Vagina (tissue), 2 donors: ENCODE measurements at places on chromosomes 5 and 9. TPM values are rescaled to one million over a fixed set of nuclear protein-coding genes. Genes with fewer than 3 reads are reported as not detected.

- DNase-seq = no peak
Measured at GRCh38 chr5:121055586-121055985, 591.5 kb downstream of the PRR16 start.

- no peak for DNase-seq
Measured at GRCh38 chr5:71783891-71784290, 64.8 kb downstream of the CARTPT start.

GRCh38 chr9:89734600-89735041 is 129.8 kb downstream of the GADD45G start:
- no peak for DNase-seq

DNA sequence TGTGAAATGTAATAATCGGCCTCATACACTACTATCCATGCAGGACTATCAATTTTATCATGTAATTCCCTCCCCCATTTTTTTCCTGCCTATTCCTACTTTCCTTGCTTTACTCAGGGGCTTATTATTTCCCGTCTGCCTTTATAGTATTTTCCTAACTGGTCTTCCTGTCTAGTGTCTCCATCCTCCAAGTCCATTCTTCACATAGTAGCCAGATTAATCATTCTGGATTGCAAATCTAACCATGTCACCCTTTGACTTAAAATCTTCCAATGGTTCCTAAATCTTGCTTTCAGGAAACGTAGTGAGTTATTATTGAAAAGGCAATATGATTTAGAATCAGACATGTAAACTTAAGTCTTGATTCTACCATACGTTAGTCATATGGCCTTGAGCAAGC is 307.4 kb upstream of the HAPLN1 start:
- DNase-seq = no peak

The CDC25C gene
- 2.0 TPM for total RNA-seq

The ST8SIA4 gene
- total RNA-seq = 4.2 TPM

GRCh38 chr5:120769312-120769872 is 305.3 kb downstream of the PRR16 start:
- no peak for DNase-seq

DNA sequence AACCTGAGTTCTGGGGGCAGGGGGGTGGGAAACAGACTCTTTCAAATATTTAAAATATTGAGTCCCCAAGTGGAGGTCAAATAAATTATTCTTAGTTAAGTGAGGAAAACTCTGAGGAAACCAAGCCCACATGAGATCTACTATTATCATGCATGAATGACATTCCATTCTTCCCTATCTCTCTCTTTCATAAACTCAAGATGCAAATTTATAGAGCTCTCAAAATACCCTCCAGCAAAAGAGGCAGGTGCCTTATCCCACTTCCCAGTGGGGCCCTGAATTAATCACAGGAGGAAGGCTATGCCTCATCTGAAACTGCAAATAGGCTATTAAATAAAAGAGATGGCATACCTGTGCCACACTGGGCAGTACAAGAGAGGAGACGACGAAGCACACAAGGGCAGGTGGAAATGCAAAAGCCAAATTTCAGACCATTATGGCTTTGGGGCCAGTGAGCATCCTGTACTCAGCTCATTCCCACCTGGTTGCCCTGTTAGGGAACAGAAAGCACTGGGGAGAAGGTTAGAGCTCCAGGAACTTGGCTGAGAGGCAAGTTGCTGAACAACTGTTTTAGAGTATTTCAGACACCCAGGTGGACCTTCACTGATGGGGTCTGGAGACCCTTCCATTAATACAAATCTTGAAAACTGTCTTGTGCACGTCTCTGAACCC is 102.2 kb upstream of the EQTN start:
- DNase-seq = no peak

GRCh38 chr9:95777136-95777535 is 98.4 kb upstream of the ERCC6L2 start:
- no peak for DNase-seq

GRCh38 chr9:29212397-29213387 is 1639.4 kb upstream of the C9orf72 start:
- DNase-seq = no peak

DNA sequence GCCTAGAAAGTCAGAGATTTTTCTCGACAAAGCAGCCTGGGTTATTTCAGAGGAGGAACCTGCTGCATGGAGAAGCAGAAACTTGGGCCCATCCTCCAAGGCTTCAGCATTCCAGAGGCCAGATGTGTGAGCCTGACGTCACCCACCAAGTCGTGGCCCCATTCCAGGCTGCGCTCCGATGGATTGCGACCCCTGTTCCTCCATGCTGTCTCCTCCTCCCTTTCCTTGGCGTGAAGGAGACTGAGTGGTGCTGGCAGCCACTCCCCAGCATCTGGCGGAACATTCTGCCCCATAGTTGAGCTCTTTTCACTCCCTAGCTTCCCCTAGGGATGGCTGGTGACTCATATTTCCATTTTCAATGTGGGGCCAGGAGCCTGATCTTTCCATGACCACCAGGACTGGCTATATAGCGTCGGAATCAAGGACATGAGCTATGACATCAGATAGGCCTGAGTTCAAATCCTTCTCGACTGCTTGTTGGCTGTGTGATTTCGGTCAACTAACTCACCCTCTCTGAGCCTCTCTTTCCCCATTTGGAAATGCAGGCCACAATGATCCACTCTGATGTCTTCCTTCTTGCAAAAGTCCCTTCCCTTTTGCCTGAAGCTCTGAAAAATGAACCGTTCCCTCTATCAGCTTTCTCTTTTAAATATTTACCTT is 24.5 kb upstream of the DUSP1 start:
- DNase-seq = no peak

- no peak for DNase-seq
Measured at GRCh38 chr9:131593936-131594665, 48.8 kb downstream of the PRRT1B start.

DNA sequence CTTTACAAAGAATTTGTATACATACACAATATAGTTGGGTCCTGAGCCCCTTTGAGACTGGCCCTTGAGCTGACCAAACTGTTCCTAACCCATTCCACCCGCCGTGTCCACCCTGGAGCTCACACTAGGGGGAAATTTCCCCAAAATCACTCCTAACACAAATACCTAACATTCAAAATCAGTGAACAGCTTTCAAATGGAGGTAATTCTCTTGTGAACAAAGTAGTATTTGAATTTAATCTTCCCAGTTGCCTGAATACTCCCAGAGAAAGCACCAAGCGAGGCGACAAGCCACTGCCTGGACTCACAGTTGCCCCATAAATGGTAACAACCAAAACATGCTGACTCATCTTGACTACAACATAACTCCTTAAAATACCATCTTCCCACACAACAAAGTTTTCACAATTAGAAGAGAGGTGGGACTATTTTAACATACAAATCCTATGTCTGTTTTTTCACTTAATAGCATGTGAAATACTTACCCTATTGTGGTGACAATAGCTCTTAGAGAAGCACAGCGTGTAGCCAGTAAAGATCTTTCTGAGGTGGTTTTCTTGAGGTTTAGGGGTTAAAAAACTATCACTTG is 31.7 kb upstream of the SCAMP1 start:
- no peak for DNase-seq

DNA sequence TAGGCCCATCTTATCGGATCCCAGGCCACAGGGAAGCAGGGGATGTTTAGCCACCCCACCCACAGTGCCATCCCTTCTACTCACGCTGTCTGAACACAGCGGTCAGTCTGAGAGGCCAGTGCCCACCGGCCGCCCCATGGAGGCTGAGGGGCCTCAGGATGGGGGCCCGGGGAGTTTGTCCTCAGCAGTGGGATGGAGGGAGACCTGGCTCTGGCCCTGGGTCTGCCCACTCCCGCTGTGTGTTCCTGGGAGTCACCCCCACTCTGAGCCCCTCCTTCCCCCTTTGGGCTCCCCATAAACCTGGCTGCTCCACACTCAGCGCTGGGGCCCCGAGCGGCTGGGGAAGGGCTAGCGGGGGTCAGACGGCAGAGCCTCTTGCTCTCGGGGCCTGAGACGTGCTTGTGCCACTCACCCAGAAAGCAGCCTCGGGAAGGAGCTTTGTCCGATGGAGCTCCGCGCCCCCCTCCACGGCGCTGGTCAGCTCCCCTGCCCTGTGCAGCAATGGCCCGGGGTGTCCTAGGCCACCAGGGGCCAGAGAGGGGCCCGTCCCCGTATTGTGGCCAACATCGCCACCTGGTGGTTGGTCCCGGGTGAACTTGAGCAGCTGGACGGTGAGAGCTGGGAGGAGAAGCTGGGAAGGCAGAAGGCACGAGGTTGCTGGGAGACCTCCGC is 10.9 kb upstream of the LAMC3 start:
- DNase-seq = no peak

- no peak for DNase-seq
Measured at GRCh38 chr5:102306121-102306520, 10.0 kb upstream of the SLCO4C1 start.

The PTPN3 gene
- total RNA-seq = 15.5 TPM

The SPATA31D4 gene
- not detected for total RNA-seq

DNA sequence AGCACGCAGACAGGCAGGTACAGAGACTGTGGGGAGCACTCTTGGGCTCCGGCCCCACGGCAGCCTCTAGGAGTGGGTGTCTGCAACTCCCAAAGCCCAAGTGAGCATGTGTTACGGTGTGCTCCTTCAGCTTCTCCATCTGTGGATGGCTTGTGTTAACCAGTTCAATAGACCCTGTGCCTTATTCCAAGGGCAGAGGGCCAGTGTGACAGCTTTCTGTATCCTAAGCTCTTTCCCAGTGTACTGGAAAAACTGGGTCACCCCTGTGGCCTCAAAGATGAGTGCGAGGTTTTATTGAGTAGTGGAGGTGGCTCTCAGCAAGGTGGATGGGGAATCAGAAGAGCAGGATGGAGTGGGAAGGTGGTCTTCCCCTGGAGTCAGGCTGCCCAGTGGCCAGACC is 78.3 kb downstream of the ADAMTS16 start:
- DNase-seq = no peak

The LURAP1L gene
- total RNA-seq = 14.5 TPM

- no peak for DNase-seq
Measured at GRCh38 chr9:19149230-19149629, 21.9 kb upstream of the PLIN2 start.

The C8G gene
- total RNA-seq = not detected

The FOXE1 gene
- 7.9 TPM for total RNA-seq

GRCh38 chr9:5953743-5954707 is 61.4 kb downstream of the RANBP6 start:
- DNase-seq = no peak

GRCh38 chr5:179377421-179378115 is 32.3 kb upstream of the ADAMTS2 start:
- no peak for DNase-seq

- no peak for DNase-seq
Measured at GRCh38 chr9:116094846-116095245, 58.7 kb upstream of the PAPPA start.

DNA sequence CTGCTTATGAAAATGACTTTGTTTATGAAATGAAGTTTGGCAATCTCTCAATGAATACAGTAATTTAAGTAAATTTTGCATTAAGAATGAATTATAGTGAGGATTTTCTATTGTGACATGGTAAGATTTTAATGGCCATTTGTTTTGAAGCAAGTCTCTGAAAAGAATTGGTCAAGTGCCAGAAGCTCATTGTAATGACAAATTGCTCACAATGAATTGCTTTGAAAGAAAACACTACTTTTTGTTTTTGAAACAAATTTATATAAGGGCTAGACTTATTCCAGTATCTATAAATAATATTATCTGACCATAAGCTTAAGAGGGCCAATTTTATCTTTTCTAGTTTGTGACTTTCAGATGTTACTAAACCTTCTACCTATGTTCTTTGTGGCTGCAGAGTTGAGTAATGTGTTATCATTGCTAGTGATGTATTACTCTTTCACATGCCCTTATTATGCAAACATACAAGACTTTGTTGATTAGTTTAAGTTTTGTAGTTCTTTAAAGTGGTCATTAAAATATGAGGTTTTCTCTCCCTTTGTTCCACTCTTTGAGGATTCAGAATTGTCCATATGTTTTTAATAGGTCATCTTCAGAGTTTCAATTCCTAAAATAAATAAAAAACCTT is 93.0 kb upstream of the ZNF608 start:
- DNase-seq = no peak

GRCh38 chr9:133210202-133210532 is 1.1 kb upstream of the OBP2B start:
- no peak for DNase-seq

- DNase-seq = peak; percentile 67
Measured at GRCh38 chr5:176740702-176741496, 69.5 kb upstream of the UNC5A start.

DNA sequence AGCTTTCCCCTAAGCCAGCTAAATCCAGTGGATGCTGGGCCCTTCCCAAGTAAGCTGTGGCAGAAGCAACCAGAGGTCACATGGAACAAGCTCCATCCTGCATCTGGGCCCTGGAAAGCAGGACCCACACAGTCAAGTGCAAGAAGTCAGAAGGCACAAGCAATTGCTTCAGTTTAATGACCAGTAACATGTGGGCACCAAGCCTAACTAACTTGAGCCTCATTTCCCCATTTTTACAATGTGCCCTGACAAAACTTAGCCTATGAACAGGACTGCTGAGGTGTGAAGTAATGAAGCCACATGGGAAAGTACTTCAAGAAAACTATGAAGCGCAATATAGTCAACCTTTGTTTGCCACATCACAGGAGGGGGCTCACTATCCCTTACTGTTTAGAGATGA is 90.5 kb downstream of the TLE1 start:
- DNase-seq = no peak

The GLRA1 gene
- total RNA-seq = not detected

The PLPP6 gene
- total RNA-seq = 7.1 TPM

GRCh38 chr5:73728493-73729273 is 102.7 kb downstream of the ARHGEF28 start:
- no peak for DNase-seq

The CD14 gene
- total RNA-seq = 48.4 TPM

GRCh38 chr9:105405514-105406131 is 42.2 kb upstream of the FSD1L start:
- DNase-seq = no peak

GRCh38 chr5:122089096-122090013 is 11.3 kb upstream of the LOX start:
- DNase-seq = no peak

The SPINK14 gene
- not detected for total RNA-seq

- DNase-seq = no peak
Measured at GRCh38 chr9:21144603-21145002, 3.0 kb upstream of the IFNW1 start.

DNA sequence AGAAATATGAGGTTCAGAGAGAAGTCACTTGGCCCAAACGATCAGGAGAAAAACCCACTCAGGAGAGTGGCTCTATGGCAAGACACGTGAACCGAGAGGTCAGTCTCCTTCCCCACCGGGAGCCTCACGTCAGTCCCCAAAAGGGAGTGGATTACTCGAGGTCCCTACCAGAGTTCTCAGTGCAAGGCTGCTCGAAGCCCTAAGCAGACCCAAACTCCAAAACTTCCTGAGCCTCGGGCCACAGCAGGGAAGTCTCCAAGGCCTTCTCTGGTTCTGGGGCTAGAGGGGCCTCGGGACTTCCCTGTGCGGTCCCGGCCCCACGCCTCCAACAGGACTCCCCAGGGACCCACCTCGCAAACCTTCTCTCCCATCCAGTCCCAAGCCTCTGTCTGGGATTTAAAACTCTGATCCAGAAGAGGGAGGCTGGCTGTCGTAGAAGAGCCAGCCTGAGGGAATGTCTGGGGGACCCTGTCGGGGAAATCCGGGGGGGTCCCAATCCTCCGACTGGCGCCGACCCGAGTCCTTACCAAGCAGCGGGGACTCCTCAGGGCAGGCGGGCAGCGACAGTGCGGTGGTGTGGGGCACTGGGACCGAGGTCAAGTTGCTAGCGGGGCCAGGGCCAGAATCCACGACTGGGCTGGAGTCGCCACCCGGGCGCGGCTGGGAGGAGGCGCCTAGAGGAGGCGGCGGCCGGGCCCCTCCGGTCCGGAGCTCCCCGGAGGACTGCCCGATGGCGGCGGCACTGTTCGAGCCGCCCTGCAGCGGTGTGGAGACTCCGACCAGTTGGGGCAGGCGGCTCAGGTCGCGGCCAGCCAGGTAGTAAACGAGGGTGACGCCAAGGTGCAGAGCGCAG is 679 bp downstream of the B4GALT1 start:
- DNase-seq = peak; percentile 92
